CD4-positive, alpha-beta T cell treated with Interleukin-4 for 1 hour (primary cell): ENCODE measurements at places on chromosomes 6 and 20.

- DNase-seq, result no peak
Observed at GRCh38 chr6:55668591-55668990, 89.6 kb upstream of the HMGCLL1 start.

- DNase-seq, result no peak
Observed at GRCh38 chr20:53195876-53196610, 223.9 kb downstream of the TSHZ2 start.

- no peak for DNase-seq
Observed at GRCh38 chr6:100808638-100809275, 72.4 kb downstream of the ASCC3 start.

DNA sequence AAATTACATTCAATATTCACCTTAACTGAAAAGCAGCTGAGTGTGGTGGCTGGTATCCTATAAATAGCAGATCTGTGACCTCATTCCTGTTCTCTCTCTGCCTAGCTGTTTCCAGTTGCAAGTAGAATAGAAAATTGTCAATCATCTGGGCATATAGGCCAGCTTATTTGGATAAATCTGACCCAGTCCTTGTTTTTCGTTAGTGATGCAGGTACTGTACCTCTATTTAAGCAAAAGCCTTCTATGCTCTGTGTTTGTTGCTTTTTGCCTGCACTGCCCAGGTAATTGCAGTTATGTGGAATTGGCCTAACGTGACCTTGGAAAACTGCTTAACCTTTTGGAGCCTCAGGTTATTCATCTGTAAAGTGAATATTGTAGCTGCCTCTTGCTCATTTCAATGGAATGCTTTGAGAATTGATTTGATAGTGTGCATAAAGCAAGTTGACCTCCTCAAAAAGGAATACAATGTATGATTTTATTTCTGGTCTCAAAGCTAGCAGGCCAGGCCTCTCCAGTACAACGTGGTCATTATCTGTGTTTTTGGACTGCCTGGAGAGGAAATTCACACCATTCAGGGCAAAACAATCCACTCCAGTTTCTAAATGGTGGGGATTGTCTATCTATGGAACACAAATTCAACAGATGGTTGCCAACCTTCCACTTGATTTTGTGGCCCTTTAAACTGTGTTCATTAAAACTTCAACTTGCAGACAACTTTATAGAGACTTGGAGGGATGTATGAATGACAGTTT, 508.7 kb upstream of the CITED2 start:
- no peak for DNase-seq
